ENCODE measurements at places on chromosomes 6 and 20.
A peak's percentile ranks its signal among the peaks of the same experiment; 100 is the strongest.

- DNase-seq: no peak
Measured at GRCh38 chr20:15138548-15139126, 801.2 kb upstream of the FLRT3 start.

DNA sequence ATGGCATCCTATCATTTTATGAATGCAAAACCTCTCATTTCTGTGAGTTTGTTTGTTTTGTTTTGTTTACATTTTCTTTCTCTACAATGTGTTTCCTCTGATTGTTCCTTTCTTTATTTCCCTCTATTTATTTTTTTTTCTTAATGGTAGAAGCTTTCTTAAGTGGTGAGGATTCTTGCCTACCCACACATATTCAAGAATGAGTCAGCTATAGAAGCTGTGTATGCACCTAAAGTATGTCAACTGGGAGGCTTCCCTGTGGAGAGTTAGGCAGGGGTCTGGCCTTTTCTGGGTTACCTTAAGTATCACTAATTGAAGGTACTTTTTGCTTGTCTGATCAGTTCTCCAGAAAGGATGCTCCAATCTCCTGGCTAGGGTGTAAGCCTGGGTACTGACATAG is 354.0 kb downstream of the ESR1 start:
- peak; percentile 41 for DNase-seq

- no peak for DNase-seq
Measured at GRCh38 chr6:163318071-163318786, 96.3 kb upstream of the QKI start.

DNA sequence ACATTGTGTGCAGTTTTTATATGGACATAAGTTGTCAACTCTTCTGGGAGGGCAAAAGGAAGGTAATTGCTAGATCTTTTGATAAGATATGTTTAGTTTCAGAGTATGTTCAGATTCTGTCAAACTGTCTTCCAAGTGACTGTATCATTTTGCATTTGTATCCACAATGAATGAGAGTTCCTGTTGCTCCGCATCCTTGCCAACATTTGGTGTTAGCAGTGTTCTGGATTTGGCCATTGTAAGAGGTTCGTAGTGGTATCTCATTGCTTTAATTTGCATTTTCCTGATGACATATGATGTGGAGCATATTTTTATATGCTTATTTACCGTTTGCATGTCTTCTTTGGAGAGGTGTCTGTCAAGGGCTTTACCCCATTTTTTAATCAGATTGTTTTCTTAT is 150.2 kb downstream of the CDKAL1 start:
- no peak for DNase-seq

- no peak for DNase-seq
Measured at GRCh38 chr6:111812060-111813038, 60.9 kb downstream of the FYN start.

GRCh38 chr20:24700166-24700860 is 230.9 kb downstream of the SYNDIG1 start:
- no peak for DNase-seq

Data from fibroblast of mammary gland (primary cell).